Caudate nucleus (tissue), 63 donors: ENCODE measurements at places on chromosomes 1 and 21.

DNA sequence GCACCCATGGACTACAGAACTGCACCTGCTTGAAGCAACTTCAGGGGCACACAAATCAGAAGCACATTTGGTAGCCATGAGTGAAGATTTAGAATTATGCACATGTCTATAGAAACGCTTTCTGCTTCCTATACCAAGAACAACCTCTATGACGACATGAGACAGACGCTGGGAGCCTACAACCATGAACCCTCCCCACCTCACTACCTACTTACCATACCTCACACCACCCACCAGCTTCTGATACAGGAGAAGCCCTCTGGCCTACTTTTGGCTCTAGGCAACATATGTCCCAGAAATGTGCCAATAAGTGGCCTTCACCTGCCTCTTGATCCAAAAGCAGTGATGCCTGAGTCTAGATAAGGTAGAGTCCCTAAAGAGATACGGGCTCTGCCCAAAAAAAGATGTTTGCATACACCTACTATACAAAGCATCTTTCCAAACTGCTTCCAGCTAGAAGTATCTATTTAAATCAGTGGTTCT lies 58.5 kb downstream of the SLC45A1 start:
- no peak for DNase-seq

DNA sequence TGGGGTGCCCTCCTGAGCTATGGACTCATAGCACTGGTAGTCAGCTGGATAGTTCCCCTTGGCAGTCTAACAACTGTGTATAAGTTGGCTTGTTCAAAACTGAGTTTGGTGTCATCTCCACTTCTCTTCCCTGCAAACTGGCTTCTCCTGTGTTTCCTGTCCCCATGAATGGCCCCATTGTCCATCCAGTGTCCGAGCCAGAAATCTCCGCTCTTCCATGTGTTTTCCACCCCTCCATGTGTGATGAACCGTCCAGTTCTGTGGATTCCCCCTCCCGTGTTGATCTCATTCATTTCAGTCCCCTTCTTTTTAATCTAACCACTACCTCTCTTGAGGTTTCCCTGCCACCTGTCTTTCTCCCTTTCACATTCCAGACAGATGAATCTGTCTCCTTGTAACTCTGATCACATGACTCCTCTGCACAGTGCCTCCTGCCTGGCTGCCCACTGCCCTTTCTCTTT lies 195.7 kb downstream of the ROR1 start:
- peak; percentile 2 for DNase-seq

- no peak for DNase-seq
These were observed 93.2 kb downstream of the TBX19 start for GRCh38 chr1:168373869-168374268.

DNA sequence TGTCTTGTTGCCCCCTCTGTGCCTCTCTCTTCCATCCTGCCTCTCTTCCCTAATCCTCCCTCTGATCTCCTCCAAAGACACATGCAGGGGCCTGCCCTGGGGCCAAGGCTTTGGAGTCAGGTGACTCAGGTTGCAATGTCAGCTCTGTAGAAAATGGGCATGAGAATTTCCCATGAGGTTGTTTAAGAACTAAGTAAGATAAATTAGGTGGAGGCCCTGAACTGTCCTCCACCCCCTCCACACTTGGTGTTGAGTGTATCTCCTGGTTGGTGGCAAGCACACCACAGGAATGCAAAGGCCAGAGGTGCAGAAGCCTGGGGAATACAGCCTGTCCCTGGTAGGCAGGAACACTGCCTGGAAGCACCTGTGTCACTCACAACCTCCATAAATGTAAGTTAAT lies 63.9 kb upstream of the GRIK3 start:
- no peak for DNase-seq

- DNase-seq = no peak
These were observed 105.4 kb upstream of the LBR start for GRCh38 chr1:225533238-225533637.

DNA sequence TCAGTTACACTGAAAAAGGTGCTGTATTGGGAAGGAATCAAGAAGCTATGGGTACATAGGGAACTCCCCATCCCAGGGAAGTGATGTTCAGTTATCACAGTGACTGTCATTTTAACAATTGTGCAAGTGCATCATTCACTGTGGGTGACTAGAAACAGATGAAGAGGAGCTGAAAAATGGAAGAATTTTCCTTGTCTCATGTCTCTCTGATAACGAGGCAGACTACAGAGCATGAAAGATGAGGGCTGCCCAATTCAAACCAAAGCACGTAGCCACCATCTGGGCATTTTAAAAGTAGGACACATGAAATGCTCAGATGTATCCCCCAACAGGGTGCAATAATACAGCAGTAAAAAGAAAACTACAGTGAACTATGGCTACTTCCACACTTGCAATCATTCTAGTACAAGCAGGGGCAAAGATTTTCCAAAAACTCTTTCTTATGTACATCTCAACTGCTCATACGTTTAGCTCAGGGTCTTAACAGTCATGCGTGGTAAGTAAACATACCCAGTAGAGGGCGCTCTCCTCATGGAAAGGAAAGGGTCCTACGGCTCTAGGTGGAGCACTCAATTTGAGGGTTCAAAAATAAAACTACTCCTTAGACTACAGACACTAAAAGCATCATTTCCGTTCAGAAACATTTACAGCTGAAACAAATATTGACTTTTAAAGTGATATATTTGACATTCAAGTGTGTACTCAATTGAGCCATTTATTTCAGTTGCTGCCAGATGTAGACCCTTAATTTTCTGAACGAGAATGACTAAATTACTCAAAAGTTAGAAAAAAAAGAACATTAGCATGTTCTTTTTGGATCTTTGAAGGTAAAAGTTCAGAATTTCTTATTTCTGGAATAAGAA lies 143.2 kb downstream of the KCTD3 start:
- DNase-seq = no peak

- DNase-seq = no peak
These were observed 60.7 kb upstream of the COG2 start for GRCh38 chr1:230581446-230582079.

DNA sequence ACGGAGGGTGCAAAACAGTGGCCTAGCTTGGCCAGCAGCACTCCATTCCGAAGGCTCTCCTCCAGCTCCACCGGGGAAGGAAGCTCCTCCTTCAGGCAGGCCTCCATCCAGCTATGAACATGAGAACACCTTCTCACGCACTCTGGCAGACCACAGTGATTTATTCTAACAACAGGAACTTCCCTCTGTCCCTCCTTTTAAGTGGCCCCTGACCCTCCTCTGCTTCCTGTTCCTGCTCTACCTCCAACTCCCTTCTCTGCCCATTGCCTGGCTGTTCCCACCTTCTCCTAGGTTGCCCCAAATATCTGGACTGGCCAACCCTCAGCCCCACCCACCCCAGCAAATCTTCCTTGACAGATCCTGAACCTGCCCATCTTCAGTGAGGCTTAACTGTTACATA lies 5.9 kb downstream of the IQGAP3 start:
- no peak for DNase-seq

GRCh38 chr1:19567041-19567440 lies 77.1 kb upstream of the NBL1 start:
- no peak for DNase-seq

DNA sequence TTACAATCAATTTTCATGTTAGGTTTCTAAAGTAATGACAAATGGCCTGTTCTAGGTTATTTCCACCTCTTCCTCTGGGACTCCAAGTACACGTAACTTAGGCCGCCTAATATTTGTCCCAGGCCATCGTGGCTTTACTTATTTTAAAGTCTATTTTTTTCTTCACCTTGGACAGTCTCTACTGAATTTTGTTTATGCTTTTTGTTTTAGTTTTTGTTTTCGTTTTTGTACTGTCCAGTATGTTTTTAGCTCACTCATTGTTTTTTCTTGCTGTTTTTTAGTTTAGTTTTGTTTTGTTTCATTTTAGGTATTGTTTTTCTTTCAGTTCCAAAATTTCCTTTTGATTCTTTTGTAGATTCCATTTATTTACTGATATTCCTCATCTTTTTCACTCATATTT lies 187.7 kb upstream of the RNPC3 start:
- no peak for DNase-seq

DNA sequence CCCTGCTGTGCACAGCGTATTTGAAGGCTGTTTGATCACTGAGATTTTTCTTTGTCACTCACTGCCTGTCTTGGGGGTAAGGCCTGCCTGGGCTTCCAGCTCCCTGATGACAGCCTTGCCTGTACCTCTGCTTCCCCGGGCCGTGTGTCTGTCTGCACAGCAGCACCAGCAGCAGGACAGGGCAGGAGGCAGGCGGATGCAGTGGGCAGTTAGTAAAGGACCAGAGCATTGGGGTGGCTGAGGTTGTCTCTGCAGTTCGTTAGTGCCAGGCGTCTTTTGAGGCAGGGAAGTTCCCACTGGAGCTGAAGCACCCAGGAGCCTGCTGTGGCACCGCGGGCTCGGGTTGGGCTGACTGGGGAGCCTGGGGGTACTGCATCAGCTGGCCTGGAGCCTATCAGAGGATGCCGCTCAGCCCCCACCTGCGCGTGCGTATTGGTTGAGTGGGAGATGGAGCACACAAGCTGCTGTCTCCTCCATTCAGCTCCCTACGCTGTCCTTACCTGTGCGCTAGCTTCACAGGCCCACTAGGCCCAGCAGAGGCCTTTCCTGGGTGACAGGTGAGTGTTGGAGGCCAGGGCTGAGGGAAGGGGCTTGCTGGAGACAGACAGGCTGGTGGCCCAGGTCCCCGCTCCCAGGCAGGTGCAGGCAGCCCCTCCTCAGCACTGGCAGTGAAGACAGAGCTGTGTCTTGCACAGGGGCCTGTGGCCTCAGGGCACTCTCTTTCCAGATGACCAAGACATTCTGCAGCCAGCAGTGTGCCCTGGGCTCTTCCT lies 28.2 kb downstream of the SNAP47 start:
- DNase-seq = no peak

- no peak for DNase-seq
These were observed 103.8 kb downstream of the GREM2 start for GRCh38 chr1:240508201-240508600.

GRCh38 chr1:222382171-222382570 lies 165.7 kb downstream of the HHIPL2 start:
- no peak for DNase-seq

DNA sequence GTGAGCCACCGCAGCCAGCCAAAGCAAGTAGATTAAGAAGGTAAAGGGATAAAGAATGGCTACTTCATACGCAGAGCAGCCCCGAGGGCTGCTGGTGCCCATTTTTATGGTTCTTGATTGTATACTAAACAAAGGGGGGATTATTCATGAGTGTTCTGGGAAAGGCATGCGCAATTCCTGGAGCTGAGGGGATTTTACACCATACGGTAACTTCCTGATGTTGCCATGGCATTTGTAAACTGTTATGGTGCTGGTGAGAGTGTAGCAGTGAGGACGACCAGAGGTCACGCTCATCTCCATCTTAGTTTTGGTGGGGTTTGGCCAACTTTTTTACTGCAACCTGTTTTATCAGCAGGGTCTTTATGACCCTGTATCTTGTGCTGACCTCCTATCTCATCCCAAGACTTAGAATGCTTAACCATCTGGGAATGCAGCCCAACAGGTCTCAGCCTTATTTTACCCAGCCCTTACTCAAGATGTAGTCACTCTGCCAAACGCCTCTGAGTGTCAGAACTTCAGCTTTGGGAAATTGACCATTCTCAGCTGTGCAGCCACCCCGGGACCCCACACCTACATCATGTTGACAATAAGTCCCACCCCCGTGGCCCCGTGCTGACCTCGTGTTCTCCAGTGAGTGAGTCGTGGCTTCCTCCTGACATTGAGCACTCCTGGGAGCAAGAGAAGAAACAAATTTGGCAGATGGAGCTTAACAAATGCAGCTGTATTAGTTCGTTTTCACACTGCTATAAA lies 149.4 kb upstream of the COL6A1 start:
- no peak for DNase-seq

DNA sequence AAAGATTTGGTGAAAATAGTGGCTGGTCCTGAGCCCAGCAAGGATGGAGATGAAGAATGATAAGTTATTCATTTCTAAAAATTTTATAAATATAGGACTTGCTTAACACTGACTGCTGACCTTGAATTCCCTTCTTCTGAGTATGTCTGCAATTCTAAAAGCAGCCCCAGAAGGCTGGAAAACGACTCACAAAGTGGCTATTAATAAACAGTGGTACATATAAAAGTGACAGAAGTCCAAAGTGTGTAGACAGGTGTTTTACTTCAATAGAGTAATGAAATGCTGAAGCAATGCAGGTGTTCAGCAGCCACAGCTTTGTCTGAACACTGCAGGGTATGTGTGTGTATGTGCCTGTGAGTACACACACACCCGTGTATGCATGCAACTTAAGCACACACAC lies 219.0 kb upstream of the NRIP1 start:
- DNase-seq = no peak

GRCh38 chr21:21028275-21028820 lies 30.1 kb downstream of the NCAM2 start:
- DNase-seq = no peak

DNA sequence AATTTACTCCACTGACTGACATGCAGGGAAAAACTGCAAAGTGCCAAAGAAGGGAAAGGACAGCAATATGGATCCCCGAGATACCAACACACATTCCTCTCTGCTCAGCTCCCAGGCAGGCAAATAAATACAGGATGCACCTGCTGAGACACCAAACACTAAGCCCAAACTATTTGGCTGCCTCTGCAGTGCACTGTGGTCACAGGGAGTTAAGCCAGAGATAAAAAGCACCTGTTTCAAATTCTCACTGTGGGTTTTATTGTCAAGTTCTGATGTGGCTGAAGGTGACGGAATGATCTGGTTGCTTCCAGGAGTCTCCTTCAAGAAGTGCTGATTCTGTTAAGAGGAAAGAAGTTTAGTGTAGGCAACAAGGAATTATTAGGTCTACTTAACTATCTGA lies 17.7 kb downstream of the TEX38 start:
- no peak for DNase-seq

GRCh38 chr1:7885513-7886404 lies 32.9 kb upstream of the UTS2 start:
- DNase-seq = no peak
